ENCODE measurements at places on chromosomes 4 and X.
A peak's percentile ranks its signal among the peaks of the same experiment; 100 is the strongest.

DNA sequence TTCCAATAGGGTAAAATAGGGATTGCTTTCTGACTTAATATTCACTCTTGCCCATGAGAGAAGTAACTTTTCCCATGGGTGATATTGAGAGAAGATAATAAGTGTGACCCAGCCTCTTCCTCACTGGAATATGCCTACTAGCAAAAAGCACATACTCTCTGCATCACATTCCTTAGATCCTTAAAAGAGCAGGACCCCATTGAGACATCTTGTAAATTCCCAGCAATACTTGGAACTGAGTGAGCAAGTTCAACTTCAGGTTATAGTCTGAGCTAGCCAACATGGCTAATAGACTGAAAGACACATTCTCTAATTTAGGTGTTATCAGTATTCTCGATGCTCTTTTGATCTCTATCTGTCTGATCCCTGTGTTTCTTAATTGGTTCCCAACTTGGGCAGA lies 1372.3 kb downstream of the STIM2 start:
- DNase-seq: no peak

GRCh38 chr4:71445811-71446210 lies 107.0 kb downstream of the SLC4A4 start:
- DNase-seq: no peak

GRCh38 chr4:145340071-145340675 lies 141.5 kb upstream of the SMAD1 start:
- DNase-seq: no peak

DNA sequence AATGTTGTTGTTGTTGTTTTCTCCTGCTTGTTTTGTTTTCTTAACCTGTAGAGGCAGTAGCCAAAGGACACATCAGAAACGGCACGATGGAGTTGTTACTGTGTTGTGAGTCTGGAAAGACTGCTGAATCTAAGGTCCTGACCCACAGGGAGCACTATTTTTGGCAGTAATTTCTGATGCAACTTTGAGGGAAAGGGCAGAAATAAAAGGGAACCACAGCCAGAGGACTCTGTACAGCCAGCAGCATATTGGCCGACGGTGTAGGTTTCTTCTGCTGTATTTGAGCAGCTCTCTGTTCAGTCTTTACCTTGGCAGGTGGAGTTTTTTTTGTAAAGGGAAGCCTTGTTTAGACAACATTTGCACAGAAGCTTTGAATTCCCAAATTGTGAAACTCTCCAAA lies 203.0 kb upstream of the GPR101 start:
- no peak for DNase-seq

- DNase-seq: no peak
Observed at GRCh38 chr4:77043507-77044136, 32.2 kb downstream of the CCNI start.

DNA sequence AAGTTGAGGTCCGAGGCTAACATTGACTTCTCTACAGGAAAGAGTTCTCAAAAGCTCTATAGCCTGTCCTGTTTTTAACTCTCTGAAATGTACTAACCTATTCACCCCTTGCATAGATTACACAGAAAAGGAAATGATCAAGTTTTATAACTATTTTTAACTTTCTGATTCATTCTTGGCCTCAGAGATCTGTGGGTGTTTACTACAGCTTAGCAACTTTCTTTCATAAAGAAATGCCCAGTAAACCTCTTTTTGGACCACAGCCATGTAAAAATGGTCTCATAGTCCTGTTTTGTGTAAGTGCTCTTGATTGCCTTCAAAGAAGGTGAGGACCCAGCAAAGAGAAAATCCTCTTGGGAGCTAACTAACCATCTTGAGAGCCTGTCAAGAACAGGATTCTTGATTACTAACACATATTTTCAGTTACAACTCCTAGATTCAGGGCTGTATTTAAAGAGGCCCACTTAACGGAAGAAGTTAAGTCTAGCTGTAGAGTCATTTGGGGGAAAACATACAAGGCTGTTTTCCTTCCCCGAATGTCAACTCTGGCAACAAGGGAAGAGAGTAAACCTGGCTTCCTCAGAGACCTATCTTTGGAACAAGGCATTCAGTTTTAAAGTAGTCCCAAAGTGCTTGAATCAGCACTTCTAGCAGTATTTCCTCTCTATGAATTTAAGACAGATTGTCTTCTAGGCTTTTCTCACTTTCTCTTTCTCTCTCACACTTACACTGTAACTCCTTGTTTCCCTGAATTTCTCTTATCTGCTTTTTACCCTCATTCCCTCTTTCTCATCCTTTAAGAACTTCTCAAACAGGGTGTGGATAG lies 78.2 kb downstream of the IL21 start:
- DNase-seq: no peak

- no peak for DNase-seq
Observed at GRCh38 chrX:47683829-47684205, 24.8 kb upstream of the UXT start.

GRCh38 chrX:111133389-111133788 lies 37.4 kb downstream of the PAK3 start:
- no peak for DNase-seq

DNA sequence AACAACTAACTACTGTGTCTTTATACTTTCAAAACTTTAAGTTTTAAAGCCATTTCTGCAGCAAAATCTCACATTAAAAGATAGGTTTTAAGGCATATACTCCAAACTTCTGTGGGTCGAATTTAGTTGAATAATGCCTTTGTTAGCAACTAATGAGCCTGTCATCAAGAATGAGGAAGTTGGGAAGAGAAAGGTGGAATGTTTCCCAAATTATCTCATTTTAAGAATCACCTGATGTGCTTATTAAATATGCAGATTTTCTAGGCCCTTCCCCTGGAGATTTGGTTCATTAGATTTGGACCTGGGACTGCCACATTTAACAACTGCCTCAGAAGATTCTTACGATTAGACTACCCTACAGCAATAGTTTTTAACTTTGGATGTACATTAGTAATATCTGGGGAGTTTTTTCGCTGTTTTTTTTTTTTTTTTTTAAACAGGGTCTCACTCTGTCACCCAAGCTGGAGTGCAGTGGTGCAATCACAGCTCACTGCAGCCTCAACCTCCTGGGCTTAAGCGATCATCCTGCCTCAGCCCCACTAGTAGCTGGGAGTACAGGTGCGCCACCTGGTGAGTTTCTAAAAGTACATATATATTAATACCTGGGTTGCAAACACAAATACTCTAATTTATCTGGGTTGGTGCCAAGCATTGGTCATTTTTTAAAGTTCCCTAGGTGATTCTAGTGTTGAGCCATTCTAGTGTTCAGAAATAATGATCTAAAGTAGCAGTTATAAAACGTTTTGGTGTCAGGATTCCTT lies 16.1 kb upstream of the TASL start:
- no peak for DNase-seq

DNA sequence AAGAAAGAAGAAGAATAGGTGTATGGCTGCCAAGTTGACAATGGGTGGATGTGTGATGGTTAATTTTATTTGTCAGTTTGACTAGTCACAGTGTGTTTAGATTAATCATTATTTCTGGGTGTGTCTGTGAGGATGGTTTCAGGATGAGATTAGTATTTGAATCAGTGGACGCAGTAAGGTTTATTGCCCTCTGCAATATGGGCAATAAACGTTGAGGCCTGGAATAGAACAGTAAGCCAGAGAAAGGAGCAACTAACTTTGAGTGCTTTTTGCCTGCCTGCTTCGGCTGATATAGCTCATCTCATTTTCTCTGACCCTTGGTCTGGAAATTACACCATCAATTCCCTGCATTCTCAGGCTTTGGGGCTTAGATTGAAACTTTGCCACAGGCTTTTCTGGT lies 140.8 kb upstream of the SPANXN4 start:
- no peak for DNase-seq

- no peak for DNase-seq
Observed at GRCh38 chr4:185640811-185641675, 105.7 kb upstream of the PDLIM3 start.

DNA sequence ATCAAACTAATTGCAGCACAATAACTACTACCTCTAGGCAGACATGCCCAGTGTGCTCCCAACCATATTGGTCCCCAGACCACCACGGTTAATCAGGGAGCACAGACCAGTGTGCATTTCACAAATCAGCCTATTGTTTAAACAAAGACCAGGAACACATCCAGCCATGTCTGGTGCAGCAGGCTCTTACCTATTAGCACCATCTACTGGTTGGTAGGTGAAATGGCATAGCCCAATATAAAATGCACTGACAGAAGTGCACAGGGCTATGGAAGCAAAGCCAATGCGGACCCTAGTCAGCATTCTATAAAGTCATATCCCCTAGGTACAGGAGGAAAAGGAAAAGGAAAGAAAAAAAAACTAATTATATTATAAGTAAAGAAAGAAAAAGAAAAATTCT lies 15.5 kb upstream of the CYLC1 start:
- no peak for DNase-seq

GRCh38 chr4:123361195-123361861 lies 35.3 kb upstream of the SPRY1 start:
- no peak for DNase-seq

DNA sequence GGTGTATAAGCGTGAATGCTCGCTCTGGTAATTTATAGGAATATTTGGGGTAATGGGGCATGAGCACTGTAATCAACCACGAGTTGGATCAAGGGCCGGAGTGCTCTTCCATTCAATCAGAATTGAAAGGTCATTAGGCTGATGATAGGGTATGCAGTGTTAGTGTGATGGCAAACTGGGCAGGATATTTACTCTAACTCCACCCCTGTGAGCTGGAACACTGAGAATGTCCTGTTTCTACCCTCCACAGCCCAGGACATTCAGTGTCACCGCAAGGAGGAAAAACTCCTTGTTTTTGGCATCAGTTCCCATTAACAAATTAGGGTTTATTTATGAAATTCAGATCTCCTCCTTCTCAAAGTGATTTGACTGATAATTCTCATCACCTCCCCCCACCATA lies 137.8 kb downstream of the HS6ST2 start:
- DNase-seq: no peak

DNA sequence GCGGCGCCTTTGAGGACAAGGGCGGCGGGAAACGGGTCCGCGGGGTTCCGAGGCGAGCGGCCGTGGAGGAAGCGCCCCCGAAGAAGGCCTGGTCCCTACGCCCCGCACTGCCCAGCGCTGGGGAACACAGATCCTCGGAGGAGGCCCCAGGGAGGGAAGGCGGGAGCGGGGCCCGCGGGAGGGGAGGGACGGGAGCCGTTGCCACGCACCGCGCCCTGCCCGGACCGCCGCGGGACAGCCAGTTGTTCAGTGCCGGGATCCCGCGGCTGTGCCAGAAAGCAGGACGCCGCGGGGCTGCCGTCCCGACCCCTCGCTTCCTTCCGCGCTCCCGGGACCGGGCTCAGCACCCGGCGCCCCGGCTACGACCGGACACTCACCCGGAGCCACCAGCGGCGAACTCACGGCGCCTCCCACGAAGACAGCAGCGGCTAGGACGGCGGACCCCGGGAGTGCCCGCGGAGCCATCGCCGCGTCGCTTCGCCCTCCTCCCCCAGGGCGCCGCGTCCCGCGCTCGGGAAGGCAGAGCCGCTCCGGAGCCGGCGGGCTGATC lies 278 bp downstream of the RELL1 start:
- DNase-seq: peak; percentile 24

- DNase-seq: no peak
Observed at GRCh38 chr4:88674979-88675378, 22.6 kb downstream of the NAP1L5 start.

DNA sequence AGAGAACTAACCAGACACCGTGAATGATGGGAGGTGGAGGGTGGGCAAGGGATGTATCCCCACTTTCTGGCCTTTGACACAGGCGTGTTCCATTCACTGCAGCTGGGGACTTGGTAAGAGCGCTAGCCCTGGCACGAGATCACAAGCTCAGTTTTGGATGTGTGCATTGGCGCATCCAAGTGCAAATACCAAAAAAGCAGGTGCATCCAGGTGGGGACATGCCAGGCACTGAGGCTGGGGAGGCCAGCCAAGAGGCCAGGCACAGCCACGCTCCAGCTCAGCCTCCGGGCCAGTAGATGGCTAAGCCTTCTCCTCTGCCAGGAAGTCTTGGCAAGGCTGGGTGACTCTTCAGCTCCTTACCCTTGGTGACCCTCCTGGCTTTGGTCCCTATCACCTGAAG lies 4.4 kb upstream of the ZFP92 start:
- no peak for DNase-seq

DNA sequence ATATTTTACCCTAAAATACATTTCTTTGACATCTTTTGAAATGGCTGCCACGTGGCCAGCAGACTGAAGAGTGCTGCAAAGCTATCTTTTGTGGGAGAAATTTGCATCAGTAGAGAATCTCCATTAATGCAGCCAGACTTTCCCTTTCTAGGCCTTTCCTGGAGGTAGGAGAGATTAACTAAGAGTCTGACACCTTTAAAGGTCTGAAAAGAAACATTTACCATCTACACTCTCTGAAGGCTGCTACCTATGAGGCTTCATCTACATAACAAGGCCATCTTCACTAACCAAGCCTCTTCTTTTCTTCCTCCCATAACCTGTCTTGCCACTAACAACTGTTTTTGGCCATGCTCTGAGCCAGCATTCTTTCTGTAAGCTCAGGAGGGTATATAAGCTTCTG lies 17.8 kb upstream of the SPRY1 start:
- DNase-seq: no peak

DNA sequence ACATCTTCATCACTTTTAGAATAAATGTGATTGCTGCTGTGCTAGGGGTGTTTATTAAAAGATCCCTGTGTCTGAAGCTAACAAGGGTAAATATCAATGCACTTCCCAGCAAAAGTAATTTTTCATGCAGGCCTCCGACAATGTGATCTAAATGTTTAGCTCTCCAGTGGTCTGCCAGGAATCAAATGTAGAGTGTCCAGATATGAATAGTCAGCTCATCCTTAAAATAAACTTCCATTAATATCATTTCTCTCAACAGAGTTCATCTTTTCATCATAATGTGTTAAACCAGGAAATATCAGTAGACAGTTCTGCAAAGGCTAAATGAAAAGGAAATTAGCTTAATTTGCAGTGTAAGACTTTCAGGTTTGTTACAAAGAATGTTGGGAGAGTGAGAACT lies 102.2 kb upstream of the EGFL6 start:
- no peak for DNase-seq

GRCh38 chr4:173699841-173700475 lies 169.9 kb upstream of the HAND2 start:
- DNase-seq: no peak

GRCh38 chr4:86386817-86387415 lies 27.1 kb upstream of the MAPK10 start:
- DNase-seq: no peak

DNA sequence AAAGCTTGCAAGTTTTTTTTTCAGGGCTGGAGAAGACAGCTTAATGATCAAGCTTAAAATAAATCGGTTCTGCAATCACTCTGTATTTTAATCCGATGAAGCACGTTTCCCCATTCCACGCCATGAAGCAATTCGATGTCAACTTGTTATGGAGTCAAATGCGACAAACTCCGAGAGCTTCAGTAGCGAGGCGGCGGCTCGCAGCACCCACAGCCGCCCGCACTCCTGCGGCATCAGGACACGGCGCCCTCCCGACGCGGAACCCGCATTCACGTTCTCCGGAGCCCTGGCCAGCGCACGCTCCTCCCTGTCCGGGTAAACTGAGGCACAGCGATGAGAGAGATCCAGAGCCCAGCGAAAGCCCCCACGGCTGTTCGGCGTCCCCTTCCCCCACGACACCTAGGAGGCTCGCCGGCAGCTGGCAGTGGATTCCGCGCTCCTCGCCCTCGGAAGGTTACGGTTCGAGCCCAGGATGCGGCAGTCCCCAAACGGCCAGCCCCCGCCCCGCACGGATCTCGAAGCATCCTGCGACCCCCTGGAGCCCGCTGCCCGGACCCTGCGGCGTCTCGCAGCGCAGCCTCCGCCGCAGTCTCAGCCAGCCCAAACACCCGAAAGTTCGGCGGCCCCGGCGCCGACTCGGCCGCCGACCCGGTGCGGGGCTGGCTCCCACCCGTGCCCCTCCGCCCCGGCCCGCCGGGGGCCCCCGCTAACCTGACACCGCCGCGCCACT lies 507 bp downstream of the MFAP3L start:
- DNase-seq: no peak
